ENCODE measurements at places on chromosomes 7 and 10.

GRCh38 chr7:12553416-12553815 is 17.1 kb upstream of the SCIN start:
- DNase-seq, result no peak

DNA sequence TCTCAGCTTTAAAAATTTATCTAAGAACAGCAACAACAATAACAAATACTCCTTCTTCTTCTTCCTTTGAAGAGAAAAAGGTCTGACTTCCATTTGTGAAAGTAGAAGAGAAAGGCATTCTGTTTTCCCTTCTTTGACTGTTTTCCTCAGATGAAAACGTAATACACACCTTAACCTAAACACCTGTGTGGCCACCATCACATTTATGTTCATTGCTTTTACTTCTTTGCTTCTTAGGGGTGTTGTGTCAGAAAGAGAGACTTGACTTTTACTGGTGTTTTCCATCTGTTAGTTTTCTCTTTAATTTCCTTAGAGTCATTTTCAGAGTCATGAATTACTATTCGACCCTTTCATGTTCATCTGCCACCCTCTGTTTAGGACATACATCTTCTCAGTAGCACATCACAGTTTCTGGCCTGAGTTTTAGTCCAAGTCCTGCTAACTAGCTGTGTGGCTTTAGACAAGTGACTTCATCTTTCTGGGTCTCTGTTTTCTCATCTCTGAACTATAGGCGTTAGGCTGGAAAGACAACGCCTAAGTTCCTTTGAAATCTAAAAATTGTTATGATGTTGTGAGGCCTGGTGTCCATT is 283.8 kb downstream of the GATA3 start:
- DNase-seq, result no peak

- DNase-seq, result no peak
Observed at GRCh38 chr7:80204919-80205318, 70.3 kb downstream of the GNAI1 start.

DNA sequence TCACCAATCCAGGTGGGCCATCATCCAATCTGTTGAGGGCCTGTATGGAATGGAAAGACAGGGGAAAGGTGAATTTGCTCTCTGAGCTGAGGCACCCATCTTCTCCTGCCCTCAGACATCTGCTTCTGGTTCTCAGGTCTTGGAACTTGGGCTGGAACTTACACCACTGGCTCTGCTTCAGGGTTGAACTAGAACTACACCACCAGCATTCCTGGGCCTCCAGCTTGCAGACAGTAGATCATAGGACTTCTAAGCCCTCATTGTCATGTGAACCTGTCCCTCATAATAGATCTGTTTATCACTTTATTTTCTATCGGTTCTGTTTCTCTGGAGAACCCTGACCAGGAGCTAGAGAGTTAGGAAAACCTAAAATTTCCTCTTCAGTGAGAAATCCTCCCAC is 233.5 kb downstream of the CREB5 start:
- DNase-seq, result no peak

- DNase-seq, result no peak
Observed at GRCh38 chr10:114029655-114030054, 14.0 kb upstream of the ADRB1 start.

GRCh38 chr7:76050545-76050944 is 2.6 kb downstream of the MDH2 start:
- DNase-seq, result no peak

- no peak for DNase-seq
Observed at GRCh38 chr10:72895236-72895850, 1.8 kb downstream of the OIT3 start.

GRCh38 chr10:132477066-132477397 is 60.6 kb upstream of the INPP5A start:
- DNase-seq, result peak; percentile 7

DNA sequence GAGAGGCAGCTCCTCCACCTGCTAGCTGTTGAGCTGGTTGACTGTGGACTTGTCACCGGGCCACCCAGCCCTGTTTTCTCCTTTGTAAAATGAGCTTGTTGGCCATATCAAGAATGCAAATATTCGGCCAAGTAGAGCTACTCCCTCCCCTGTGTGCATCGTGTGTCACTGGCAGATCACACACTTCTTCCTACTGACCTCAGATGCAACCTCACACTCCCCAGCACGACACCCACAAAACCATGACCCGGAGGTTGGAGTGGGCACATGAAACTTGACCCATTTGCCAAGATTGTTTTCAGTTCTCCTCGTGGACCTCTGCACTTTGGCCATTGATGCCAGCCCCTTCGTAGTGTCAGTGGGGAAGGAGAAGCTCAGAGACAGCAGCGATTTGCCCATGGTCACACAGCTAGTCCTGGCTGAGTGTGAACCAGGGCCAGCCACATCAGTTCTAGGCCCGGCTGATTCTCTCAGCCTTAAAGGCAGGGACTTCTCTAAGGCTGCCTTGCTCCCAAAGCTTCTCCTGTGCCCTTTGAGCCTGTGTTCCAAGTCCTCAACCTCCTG is 101.1 kb downstream of the CDH23 start:
- DNase-seq, result no peak

DNA sequence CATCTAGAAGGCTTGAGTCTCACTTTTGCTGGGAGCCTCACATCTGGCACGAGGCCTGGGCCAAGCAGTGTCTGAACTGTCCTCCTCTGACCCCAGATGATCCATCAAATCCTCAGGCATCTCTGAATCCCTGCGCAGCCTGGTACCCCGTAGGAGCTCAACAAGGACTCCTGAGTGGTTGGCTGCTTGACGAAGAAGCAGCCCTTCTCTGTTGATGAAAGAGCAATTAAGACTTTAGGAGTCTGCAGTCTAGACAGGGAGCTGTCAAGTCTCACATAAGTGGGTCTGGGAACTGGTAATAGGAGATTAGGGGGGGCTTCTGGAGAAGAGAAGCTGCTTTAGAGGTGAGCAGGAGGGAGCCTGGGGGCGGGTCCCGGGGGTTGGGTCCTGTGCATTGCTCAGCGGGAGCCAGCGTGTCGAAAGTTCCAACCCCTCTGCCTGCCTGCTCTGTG is 326.0 kb downstream of the RPS24 start:
- no peak for DNase-seq

DNA sequence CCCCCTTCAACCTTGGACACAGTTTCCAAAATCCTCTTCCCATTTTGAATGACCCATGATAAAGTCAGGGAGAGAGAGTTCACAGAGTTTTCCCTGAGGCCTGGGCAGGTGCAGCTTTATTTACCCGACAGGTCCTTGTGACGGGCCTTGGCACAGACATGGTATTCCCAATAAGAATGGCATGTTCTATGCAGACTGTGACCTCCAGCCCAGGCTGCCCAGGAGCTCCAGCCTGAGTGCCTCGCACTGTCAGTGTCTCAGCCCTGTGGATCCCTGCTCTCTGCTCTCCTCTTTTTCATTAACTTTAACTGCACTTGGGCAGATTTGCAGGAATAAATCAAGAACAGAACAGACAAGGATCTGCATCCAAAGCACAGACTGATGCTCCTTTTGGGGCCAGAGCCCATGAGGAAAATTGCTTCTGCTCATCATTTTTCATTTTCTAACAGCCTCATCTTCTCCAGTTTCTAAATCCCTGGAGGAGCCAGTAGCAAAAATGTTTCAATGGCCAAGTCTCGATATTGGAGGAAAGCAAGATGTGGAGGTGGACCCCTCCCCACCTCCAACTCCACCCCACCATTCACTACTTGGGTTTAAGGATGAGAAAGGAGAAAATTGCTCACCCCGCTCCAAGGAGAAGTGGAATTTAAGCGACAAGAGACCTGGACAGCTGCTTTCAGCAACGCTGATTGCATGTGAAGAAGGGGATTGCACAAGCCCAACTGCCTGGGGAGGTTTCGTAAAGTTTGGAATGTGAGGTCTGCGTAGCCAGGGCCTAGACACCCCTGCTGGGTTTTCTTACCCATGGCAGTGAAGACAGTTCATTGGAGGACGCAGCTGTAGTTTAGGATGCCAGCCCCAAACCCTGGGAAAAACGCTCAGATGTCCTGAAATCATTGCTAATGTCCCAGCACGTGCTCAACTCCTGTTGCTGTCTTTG is 225.9 kb downstream of the WDR11 start:
- DNase-seq, result peak; percentile 36

GRCh38 chr7:121755818-121756552 is 117.0 kb upstream of the PTPRZ1 start:
- DNase-seq, result no peak

GRCh38 chr7:37758501-37759045 is 75.0 kb downstream of the GPR141 start:
- no peak for DNase-seq

- no peak for DNase-seq
Observed at GRCh38 chr10:93991114-93991513, 2.6 kb upstream of the PLCE1 start.

DNA sequence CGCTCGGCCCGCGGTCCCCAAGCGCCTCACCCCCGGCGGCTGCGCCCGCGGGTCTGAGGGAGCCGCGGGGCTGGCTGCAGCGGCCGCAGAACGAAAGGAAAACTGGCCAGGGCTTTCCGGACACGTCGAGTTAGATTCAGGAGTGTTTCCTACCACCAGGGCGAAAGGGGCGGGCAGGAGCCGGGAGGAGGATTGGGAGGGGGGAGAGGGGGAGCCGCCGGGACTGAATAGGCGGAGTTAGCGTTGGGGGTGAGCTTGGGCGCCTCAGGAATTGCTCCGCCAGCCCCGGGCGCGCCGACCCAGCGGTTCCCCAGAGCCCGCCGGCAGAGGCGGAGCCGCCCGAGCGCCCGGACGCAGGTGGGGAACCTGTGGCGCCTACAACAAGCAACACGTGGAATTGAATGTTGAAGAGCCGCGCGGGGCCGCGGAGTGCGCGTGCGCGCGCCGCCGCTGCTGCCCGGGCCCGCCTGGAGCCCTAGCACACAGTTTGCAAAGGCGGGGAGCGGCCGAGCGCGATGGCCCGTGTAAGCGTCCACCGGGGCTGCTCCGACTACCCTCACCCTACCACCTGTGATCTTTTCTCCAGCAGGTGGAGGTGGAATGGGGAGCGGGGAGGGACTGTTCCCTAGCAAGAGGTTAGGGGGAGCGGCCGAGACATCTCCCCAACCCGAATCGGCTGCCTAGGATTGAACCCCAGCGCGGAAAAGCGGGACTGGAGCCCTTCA is at the start of gene CADPS2:
Gene CADPS2, minus strand, starts transcription at position 104 of the 725 bp plus-strand sequence. CDS start 123 bp downstream, outside the sequence.
- DNase-seq, result peak; percentile 85

GRCh38 chr10:97116462-97117162 is 69.1 kb downstream of the SLIT1 start:
- no peak for DNase-seq

GRCh38 chr10:70650104-70650503 is 22.2 kb upstream of the ADAMTS14 start:
- DNase-seq, result no peak

DNA sequence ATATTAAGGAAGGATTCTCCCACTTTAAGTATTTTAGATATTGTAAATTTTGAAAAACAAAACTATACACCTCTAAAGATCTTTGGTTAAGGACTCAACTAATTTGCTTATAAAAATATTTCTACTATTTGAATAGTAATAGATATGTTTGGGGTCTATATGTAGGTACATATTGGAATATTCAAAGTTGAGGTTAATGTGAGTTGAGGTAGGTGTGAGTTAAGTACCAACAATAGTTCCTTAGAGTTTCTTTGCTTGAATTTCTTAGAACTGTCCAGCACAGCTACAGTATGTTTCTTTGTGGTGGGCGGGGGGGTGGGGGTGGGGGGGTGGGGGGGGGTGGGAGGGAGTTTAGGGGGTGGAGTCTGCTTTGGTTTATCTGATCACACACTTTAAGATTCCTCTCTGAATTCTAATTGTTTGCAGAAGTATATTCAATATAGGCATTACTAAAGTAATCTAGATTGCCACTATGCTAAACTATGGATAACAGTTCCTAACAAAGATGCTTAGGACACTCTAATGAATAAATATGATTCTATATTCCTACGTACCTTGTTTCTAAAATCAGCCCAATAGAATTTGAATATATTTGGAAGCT is 2.1 kb downstream of the GRM3 start:
- DNase-seq, result no peak

DNA sequence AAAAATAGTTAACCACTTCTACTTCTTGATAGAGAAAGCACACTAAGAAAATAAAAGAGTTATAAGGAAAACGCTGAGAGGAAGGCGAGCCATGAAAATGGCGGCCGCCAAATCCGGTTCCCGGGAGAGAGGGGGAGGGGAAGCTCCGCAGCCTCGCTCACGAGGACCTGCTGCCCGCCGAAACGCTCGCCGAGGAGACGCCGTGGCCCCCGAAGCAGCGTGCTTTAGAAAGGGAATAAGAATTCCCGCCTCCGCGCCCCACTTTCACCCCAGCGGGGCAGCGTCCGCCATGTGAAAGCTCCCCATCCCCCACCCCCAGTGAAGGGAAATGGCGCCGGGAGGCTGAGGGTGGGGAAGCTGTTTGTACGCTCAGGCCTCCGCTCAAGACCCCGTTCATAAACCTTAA is 505 bp downstream of the HNRNPA2B1 start:
- DNase-seq, result peak; percentile 65

DNA sequence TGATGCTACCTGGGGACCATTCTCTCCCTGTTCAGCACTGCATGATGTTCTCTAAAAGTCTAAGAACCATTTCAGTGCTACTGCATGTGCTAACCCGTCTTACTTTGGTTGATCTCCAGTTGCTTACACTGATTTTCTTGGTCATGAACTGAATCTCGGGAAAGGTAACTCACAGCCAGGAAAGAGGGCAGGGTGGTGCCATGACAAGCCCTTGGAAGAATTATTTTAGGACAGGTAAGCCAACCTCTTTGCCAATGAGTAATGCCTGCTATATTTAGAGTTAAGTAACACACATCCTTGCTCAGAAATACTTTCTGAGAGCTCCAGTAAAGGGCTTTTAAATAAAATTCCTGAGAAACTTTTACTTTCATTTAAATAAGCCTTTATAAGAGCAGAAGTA is 126.7 kb downstream of the ARL4A start:
- no peak for DNase-seq

GRCh38 chr10:127534496-127534895 is 14.6 kb upstream of the NPS start:
- no peak for DNase-seq

DNA sequence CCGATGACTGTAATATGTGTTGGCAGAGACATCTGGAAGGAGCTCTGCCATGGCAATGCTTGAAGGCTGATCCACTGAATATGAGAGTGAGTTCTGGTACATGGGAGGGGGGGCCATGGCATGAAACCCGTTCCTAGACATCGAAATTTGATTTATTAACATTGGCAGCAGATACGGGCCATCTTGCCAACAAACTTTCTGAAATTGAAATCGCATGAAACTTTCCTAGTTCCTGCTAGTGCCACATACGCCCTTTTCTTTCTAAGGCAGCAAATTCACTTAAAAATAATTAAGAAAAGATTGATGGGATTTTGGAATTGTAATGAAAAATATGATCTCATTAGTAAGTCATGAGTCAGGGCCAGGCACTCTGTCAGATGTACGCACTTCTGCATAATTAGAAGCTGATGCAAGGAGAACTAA is 91.8 kb upstream of the KMT2C start:
- no peak for DNase-seq
